SJSA1 (cell line): ENCODE measurements at places on chromosomes 3 and 15. TPM values are rescaled to one million over a fixed set of nuclear protein-coding genes. Genes with fewer than 3 reads are reported as not detected.

KY gene
- total RNA-seq: 0.05 TPM in 1 of 2 replicates, not detected in the other

PCSK6 gene
- 0.44 and 1.7 TPM in 2 replicates for total RNA-seq

DUOXA1 gene
- total RNA-seq: not detected in 2 replicates

ZNF501 gene
- total RNA-seq: 0.53 and 4.4 TPM in 2 replicates

IL17RD gene
- total RNA-seq: not detected in 2 replicates

ROPN1B gene
- not detected in 2 replicates for total RNA-seq

TM6SF1 gene
- total RNA-seq: 0.38 and 2.2 TPM in 2 replicates

ZNF35 gene
- 7.7 and 14.7 TPM in 2 replicates for total RNA-seq

CILP gene
- total RNA-seq: not detected in 2 replicates

GABRR3 gene
- total RNA-seq: not detected in 2 replicates

VILL gene
- total RNA-seq: 0.13 and 0.16 TPM in 2 replicates

KBTBD8 gene
- total RNA-seq: 1.5 and 3.9 TPM in 2 replicates

CACNA1D gene
- not detected in 2 replicates for total RNA-seq

FAM107A gene
- total RNA-seq: not detected in 2 replicates

PLSCR2 gene
- not detected in 2 replicates for total RNA-seq

MORC1 gene
- total RNA-seq: not detected in 2 replicates
